ENCODE measurements at places on chromosomes 6 and 20. TPM values are rescaled to one million over a fixed set of nuclear protein-coding genes. Genes with fewer than 3 reads are reported as not detected.
A peak's percentile ranks its signal among the peaks of the same experiment; 100 is the strongest.

DNA sequence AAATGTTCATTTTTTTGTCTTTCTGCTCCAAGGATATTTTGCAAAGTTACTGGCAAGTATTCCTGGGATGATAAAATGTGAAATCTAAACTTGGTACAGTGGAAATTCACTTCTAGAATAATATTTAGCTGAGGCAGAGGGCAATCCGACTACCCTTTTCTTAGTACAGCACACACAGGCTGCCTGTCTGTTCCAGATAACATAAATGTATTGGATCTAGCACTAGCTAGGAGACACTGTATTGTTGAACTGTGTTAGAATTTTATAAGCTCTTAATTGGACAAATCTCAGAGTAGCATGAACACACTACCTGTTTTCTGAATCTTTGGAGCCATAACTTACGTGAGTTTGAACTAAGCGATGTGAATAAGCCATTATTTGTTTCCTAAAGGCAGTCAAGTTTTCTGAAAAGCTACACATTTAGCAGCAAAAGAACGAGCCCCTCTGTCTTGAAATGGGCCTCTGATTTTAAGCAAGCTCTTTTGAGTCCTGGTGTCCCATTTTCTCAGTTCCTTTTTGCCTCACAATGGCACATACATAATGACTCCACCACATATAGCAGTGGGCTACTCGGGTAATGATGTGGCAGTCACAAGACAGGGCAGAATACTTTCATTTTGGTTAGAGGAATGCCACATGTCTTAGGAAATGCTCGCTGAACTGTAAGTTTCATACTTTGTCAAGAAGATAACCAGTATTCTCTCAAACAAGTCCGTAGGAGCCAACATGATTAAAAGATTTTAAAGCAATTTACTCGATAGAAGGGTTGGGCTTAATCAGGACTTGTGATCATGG is 116.5 kb upstream of the ESR1 start:
- H3K27ac ChIP-seq: no peak overlapping the region
- peaks cover 3% of the 10 kb centered on the region for H3K4me1 ChIP-seq
- no peak overlapping the region for H3K4me3 ChIP-seq

- H3K27ac ChIP-seq: no peak overlapping the region
- no peaks in the 10 kb centered on the region for H3K27me3 ChIP-seq
- no peaks in the 10 kb centered on the region for H3K36me3 ChIP-seq
- no peak overlapping the region for H3K4me3 ChIP-seq
- DNase-seq: peak; percentile 85
Observed at GRCh38 chr20:57346477-57346876, 4.6 kb upstream of the RAE1 start.

DNA sequence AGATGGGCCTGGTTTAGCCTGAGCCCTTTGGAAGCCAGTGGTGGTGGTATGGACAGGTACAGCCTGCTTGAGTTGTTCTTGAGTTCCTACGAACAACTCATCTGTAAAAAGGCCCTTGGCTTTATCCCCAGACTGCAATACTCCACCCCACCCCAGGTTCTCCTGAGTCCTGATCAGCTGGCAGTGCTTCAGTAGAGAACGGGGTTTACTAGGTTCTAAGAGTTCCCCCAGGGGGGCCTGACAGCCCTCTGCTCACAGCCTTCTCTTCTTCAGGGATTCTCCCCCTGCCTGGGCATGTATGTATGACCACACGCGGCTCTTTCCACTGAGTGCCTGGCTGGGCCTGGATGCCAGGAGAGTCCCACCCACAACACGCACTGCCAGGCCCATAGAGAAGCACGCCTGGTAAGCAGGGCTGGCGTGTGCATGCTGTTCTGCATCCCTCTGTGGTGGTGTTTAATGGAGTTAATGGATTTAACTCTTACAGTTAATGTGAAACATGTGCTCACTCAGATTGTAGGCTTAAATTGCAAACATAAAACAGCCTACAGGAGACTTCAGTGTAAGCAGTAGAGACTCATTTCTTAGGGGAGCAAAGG is 44.3 kb upstream of the SLC4A11 start:
- H3K27ac ChIP-seq: no peak overlapping the region
- no peak for DNase-seq
- H3K36me3 ChIP-seq: no peaks in the 10 kb centered on the region

DNA sequence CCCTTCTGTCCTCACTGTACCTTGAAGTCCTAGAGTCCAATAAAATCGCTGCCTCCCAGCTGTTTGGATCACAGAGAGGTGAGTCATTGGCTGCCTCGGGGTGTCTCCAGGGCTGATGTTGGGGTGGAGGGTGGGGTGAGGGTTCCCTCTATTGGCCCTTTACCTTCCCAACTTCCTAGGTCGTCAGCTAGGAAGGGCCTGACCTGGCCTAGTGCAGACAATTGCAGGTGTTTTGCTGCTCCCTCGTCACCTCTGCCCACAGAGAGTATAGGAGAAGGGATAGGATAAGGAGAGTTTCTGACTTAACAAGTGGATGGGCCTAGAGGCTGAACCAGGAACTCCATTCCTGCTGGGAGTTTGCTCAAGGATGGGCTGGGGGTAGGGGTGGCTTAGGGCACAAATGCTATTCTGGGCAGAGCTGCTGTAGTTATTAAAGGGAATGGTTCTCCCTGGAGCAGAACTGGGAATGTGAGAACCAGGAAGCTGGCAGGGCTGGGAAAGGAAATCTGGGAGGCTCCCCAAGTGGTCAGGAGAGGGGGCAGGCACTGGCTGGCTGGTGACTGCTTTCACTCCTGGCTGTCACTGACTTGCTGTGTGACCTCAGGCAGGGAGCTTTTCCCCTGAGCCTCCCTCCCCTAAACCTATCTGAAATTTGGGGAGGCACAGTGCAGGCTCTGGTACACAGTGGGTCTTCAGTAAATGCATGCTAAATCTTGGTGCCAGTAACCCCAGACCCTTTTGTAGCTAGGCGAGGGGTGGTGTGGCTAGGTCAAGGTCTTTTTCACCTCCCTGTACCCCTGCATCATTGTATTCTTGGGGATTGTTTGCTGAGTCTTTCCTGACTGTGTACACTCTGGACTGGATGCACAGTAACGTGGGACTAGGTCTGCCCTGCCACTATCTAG is 1.5 kb downstream of the TP53INP2 start:
- no peaks in the 10 kb centered on the region for H3K36me3 ChIP-seq
- no peak overlapping the region for H3K4me3 ChIP-seq
- peak overlapping the region; percentile 99 for H3K27ac ChIP-seq

The LRRN4 gene
- total RNA-seq: 17.9 TPM

DNA sequence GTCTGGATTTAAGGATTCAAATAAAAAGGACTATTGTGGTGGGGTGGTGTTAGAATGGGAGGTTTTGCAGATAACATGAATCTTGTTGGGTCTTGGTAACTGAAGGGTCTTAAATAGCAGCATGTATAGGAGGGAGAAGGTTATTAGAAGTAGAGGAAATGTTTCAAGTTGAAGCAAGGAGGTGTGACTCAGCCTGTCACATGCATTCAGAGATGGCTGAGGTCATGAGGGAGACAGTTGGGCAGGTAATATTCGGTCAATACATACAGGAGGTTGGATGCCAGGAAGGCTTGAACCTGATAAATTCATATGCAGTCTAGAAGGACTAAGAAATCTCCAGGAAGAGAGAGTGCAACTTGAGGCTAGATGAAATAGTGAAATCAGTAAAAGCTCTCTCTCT is 6.1 kb downstream of the KLHL31 start:
- H3K27me3 ChIP-seq: no peaks in the 10 kb centered on the region
- no peak overlapping the region for H3K27ac ChIP-seq
- no peaks in the 10 kb centered on the region for H3K36me3 ChIP-seq
- H3K4me3 ChIP-seq: no peak overlapping the region
- no peaks in the 10 kb centered on the region for H3K4me1 ChIP-seq
- DNase-seq: no peak

The TSPO2 gene
- 0.49 TPM for total RNA-seq

The NKAIN4 gene
- total RNA-seq: 2.7 TPM

DNA sequence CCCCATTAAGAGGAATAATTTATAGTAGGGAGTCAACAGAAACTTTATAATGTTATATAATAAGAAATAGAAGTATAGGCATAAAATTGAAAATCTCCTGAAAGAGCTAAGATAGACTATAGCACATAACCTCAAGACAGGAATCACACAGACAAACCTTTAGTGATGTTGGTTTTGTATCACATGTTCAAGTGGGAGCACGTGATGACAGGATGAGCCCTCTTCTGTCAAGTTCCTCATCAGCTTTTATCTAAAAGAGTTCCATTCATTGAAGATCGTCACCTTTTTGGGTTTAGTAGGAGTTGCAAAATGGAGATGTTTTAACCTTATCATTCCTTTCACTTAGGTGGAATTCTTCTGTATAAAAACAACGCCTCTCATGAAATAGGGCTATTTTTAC is 127.0 kb downstream of the MCHR2 start:
- H3K27ac ChIP-seq: no peak overlapping the region
- no peaks in the 10 kb centered on the region for H3K36me3 ChIP-seq
- no peak for DNase-seq
- H3K4me1 ChIP-seq: no peaks in the 10 kb centered on the region
- peaks cover 2% of the 10 kb centered on the region for H3K27me3 ChIP-seq

- no peak overlapping the region for H3K27ac ChIP-seq
- no peaks in the 10 kb centered on the region for H3K4me1 ChIP-seq
- DNase-seq: no peak
- no peaks in the 10 kb centered on the region for H3K27me3 ChIP-seq
Observed at GRCh38 chr6:166814390-166814789, 142.0 kb downstream of the RNASET2 start.

GRCh38 chr6:4751823-4752464 is 24.3 kb upstream of the CDYL start:
- DNase-seq: no peak
- H3K36me3 ChIP-seq: no peaks in the 10 kb centered on the region
- H3K27ac ChIP-seq: no peak overlapping the region
- no peaks in the 10 kb centered on the region for H3K27me3 ChIP-seq
- H3K4me1 ChIP-seq: no peaks in the 10 kb centered on the region
- H3K4me3 ChIP-seq: no peak overlapping the region

DNA sequence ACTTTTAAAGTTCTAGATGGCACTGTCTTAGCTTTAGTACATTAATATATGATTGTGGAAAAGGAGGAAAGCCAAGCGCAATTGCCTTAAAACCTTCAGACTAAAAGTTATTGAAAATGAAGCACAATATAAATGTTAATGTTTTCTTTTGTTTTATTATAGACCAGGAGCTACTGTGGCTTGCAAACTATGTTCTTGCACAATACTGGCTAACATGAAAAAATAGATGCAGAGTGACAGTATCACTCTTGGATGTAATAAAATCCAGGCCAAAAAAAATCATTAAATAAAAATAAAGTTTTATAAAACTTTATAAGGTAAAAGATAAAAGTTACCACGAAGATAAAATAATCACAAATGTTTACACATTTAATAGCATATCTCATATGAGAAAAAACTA is 18.3 kb upstream of the PLN start:
- H3K4me1 ChIP-seq: no peaks in the 10 kb centered on the region
- no peaks in the 10 kb centered on the region for H3K27me3 ChIP-seq
- no peak for DNase-seq
- no peak overlapping the region for H3K4me3 ChIP-seq
- no peaks in the 10 kb centered on the region for H3K36me3 ChIP-seq
- no peak overlapping the region for H3K27ac ChIP-seq

The HLA-DPA1 gene
- not detected for total RNA-seq

DNA sequence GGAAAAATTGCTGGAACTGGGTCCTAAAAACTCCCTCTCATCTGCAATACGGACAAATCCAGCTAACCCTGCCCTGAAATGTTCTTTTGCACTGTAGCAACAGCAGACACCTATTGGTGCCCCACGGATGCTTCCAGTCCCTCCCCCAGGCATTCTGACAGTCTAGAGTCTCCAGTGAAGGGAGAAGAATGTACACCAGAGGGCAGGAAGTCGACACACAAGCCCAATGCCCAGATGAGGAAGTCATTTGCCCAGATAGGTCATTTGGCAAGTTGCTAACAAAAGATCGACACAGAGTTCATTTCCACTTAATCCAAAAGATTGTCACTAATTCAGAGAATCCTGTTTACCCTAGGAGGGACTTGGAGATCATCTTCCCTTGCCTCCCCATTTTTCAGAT is 293.0 kb upstream of the PRDM1 start:
- no peaks in the 10 kb centered on the region for H3K27me3 ChIP-seq
- no peak overlapping the region for H3K27ac ChIP-seq
- 0 out of 2 replicates have a peak, but pooled peaks cover 6% of the 10 kb centered on the region for H3K4me1 ChIP-seq
- H3K36me3 ChIP-seq: no peaks in the 10 kb centered on the region
- no peak overlapping the region for H3K4me3 ChIP-seq
- peak; percentile 18 for DNase-seq
